ENCODE measurements at places on chromosomes 16 and 17. TPM values are rescaled to one million over a fixed set of nuclear protein-coding genes. Genes with fewer than 3 reads are reported as not detected.

The CPNE7 gene
- total RNA-seq, result 21.8 TPM

The SERPINF2 gene
- total RNA-seq, result not detected

GRCh38 chr16:57906382-57907316, 64.3 kb downstream of the CNGB1 start:
- peak; percentile 48 for DNase-seq

- DNase-seq, result peak; percentile 66
Observed at GRCh38 chr17:7290685-7291084, 3.8 kb downstream of the YBX2 start.

GRCh38 chr17:8294361-8294760, 839 bp downstream of the SLC25A35 start:
- DNase-seq, result no peak

The ABI3 gene
- total RNA-seq, result under 0.01 TPM

DNA sequence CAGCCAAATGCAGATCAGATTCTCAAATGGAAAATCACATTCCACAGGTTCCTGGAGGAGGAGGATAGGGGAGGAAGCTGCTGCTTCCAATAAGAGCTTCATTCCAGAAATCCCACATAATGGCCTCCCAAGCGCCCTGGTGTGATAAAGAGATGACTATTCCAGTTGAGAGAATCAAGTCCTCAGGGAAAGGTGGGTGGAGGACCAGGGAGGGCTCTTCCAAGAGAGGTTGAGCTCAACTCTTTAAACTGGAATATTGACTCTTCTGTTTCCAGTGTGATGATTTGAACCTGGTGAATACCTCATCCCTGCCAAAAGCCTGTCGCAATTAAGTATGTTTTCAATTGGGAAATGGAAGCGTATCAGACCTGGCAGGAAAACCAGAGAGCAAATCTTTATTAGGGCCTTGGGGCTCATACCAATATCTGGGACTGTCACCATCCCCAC, 81.4 kb upstream of the DYNLRB2 start:
- peak; percentile 67 for DNase-seq

GRCh38 chr17:65307081-65307960, 170.2 kb downstream of the RGS9 start:
- DNase-seq, result no peak

DNA sequence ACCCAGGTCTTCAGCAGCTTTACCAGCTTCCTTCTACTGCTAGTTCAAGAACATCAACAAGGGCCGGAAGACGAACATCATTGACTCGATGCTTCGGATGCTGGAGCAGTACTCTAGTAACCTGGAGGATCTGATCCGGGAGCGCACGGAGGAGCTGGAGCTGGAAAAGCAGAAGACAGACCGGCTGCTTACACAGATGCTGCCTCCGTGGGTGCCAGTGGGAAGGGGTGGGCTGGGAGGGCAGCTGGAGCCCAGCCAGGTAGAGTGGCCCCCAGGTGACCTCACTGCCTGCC, 12.1 kb downstream of the GUCY2D start:
- no peak for DNase-seq

DNA sequence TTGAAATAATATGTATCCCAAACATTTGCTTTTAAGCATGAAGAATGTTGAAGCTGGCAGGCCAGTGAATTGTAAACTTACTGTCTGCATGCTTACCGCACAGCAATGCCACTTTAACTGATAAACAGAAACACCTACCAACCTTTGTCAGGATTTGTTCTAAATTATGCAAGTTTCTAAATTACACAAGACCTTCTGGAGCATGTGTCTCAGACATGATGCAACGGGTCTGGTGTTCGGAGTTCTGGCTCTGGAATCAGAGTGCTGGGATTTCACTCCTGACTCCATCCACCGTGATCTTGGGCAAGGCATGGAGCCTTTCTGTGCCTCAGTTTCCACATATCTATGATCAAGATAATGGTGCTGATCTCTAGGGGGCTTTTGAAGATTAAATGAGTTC, 111.2 kb downstream of the CCT6B start:
- no peak for DNase-seq

DNA sequence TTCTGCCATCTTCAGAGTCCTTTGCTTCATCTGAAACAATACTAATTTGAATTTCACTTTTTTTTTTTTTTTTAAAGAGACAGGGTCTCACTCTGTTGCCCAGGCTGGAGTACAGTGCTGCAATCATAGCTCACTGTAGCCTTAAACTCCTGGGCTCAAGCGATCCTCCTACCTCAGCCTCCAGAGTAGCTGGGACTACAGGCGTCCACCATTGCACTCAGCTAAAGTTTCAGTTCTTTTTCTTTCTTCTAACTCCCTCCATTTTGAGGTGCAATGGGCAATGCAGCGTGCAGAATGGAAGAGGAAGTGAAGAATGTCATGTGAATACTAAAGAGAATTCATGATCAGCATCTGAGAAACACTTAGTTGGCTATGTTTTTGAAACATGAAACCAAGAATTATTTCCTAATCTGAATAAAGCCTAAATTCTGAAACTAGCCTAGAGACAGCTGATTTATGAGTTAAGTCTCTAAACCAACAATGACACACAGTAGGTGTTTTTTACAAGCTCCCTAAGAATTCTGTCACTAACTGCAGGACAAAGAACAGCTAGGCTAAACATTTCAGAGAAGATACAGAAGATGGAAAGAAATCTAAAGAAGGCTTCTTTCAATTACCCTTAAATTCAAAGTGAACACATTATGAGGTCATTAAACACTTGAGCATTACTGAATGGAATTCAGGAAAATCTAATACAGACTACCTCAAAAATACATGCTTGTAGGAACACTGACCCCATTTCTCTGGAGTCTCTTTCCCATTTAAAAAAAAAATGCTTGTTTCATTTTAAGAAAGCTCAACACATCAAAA, 21.0 kb downstream of the SNN start:
- DNase-seq, result peak; percentile 21

GRCh38 chr17:3735515-3735914, 11.8 kb downstream of the HASPIN start:
- no peak for DNase-seq

- DNase-seq, result no peak
Observed at GRCh38 chr16:12546918-12547607, 256.6 kb downstream of the CPPED1 start.

The NPIPB13 gene
- 5.9 TPM for total RNA-seq

- no peak for DNase-seq
Observed at GRCh38 chr16:11554053-11554452, 32.7 kb downstream of the LITAF start.

DNA sequence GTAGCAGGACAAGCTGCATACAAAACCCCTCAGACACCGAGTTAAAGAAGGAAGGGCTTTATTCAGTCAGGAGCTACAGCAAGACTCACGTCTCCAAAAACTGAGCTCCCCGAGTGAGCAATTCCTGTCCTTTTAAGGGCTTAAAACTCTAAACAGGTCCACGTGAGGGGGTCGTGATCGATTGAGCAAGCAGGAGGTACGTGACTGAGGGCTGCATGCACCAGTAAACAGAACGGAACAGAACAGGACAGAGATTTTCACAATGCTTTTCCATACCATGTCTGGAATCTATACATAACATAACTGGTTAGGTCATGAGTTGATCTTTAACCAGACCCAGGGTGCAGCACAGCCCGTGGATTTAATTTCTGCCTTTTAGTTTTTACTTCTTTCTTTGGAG, 25.2 kb downstream of the ITGAM start:
- DNase-seq, result no peak

The CCL16 gene
- not detected for total RNA-seq

The UMOD gene
- not detected for total RNA-seq

DNA sequence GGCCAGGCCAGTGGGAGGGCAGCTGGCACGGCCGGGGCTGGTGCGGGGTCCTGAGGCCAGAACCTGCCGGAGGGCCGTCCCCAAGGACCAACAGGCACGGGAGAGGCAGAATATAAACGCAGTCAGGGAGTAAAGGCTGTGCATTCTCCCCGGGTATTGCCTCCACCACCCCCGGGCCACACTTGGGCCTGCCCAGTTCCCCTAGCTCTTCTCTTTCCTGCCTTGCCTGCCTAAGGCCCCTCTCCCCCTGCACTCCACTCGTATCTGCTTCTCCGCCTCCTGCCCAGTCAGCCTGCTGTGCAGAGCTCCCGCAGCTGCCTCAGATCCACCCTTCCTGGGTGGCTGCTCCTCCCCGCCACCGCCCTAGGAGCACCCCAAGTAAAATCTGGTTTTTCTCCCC, 5.0 kb upstream of the RPH3AL start:
- peak; percentile 66 for DNase-seq

The NXPH3 gene
- total RNA-seq, result 1.8 TPM

- DNase-seq, result no peak
Observed at GRCh38 chr16:62954144-62955032, 918.1 kb upstream of the CDH8 start.

The FBXO39 gene
- total RNA-seq, result 0.59 TPM

- DNase-seq, result no peak
Observed at GRCh38 chr17:74528491-74529199, 2.6 kb downstream of the CD300LB start.

DNA sequence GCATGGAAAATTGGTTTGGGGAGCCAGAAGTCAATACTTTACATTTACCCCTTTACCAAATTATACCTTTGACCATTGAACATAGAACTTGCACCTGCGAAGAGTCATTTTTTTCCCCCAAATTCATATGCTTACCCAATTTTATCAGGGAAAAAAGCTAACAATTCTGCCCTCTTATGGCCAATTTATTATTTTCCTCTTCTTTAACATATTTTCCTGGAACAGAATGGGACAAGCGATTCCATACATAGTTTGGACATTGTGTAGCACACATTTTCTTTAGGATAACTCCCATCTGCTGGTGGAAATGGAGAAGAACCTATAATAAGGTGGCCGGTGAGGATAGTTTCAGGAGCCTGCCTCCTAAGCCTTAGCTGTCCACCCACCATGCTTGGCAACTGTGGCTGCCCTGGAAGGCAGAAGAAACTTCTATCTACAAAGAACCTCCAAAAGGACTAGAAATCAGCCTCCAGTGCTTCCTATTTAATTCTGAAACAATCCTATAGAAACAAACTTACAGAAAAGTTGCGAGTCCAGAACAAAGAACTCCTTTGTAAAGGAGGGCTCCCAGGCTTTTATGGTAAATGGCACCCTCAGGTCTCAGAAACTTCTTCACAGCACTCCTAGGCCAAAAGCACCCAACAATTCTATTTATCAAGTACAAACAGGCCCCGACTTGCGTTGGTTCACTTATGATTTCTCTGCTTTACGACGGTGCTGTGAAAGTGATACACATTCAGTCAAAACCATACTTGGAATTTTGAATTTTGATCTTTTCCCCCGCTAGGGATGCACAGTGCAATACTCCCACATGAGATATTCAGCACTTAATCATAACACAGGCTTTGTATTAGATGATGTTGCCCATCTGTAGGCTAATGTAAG, 64.1 kb upstream of the CACNG4 start:
- no peak for DNase-seq

- no peak for DNase-seq
Observed at GRCh38 chr16:15676506-15676905, 26.5 kb downstream of the NDE1 start.

GRCh38 chr17:30134551-30134950, 17.9 kb downstream of the NSRP1 start:
- DNase-seq, result no peak

The PTGES3L gene
- total RNA-seq, result 0.29 TPM

DNA sequence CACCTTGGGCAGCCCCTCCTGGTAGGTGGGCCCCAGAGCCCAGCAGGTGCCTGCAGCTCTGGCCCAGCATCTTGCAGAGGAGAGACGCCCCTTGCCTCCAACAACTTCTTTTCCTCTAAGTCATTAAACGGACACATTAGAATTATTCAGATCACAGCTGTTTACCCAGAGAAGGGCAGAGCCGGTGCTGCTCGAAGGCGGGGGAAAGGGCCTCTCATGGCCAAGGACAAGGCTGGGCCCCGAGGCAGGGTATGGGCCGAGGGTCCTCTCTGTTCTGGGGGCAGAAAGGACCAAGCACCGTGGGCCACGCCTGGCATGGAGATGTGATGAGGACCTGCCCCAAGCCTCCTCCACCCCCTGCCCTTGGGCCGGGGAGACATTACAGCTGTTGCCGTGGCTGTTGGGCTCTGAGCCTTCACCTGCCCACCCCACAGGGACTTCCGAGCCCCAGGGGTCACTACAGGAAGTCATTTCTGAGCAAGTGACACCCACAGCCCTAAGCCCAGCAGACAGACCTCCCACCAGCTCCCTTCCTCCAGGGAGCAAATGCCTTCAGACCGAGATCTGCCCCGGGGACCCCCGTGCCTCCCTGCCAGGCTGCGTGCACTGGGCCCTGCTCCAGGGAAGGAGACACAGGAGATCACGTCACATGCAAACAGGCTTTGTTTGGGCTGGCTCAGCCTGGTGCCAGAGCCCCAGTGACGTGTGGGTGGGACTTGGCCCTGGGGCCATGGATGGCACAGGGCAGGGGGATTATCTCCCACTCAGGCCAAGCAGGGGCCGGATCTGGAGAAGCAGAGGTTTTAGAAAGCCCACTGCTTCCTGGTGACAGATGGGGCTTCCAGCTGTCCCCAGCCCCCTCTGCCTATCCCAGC, 699 bp upstream of the PVALEF start:
- no peak for DNase-seq

The TAT gene
- under 0.01 TPM for total RNA-seq

- no peak for DNase-seq
Observed at GRCh38 chr17:47286198-47286914, 32.7 kb downstream of the ITGB3 start.

The GPRC5B gene
- total RNA-seq, result 1.2 TPM

DNA sequence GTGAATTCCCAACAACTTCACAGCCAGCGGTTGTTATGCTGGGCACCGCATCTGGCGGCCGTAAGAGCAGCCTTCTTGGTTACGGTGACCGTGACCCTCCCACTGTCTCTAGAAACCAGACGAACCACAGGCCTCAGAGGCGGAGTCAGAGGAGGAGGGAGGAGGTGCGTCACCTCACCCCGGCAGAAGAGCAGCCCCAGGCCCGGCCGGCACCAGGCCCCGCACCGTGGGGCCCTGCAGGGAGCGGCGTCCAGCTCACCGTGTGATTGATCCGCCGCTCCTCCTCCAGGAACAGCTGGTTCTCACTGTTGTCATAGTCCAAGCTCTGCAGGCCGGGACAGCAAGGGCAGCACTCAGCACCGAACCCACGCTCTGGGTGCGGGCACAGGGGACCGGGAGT, 13.7 kb downstream of the CLCN7 start:
- no peak for DNase-seq

GRCh38 chr16:73976644-73977043, 320.0 kb upstream of the PSMD7 start:
- no peak for DNase-seq

The ABCC11 gene
- total RNA-seq, result under 0.01 TPM

GRCh38 chr17:62911114-62911513, 54.9 kb upstream of the TANC2 start:
- DNase-seq, result no peak

DNA sequence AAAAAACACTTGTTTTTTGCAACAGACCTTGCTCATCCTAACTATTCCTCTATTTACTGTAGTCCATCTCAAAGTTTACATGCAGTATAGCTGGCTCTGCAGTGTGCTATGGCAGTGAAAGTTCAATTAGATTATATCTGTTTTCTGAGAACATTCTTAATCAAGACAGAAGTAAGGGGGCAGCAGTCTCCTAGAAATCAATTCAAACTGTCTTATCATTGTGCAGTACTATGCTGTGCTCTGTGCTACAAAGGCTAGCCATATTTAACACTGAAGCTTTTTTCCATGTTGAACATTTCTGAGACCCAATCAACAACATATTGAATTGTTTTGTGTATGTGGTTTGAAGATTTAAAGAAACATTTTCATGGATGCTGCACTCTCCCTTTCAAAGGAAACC, 11.4 kb downstream of the NETO2 start:
- no peak for DNase-seq

Data from osteoblast (primary cell).